ENCODE measurements at places on chromosomes 3 and 15. TPM values are rescaled to one million over a fixed set of nuclear protein-coding genes. Genes with fewer than 3 reads are reported as not detected.

Gene ANKDD1A
- total RNA-seq = 5.6 TPM

Gene CDHR4
- not detected for total RNA-seq

- no peak overlapping the region for H3K4me3 ChIP-seq
- peak overlapping the region; percentile 53 for H3K27ac ChIP-seq
- H3K27me3 ChIP-seq = no peaks in the 10 kb centered on the region
- peaks cover 65% of the 10 kb centered on the region for H3K4me1 ChIP-seq
Observed at GRCh38 chr3:159787178-159787574, 201.5 kb upstream of the IL12A start.

DNA sequence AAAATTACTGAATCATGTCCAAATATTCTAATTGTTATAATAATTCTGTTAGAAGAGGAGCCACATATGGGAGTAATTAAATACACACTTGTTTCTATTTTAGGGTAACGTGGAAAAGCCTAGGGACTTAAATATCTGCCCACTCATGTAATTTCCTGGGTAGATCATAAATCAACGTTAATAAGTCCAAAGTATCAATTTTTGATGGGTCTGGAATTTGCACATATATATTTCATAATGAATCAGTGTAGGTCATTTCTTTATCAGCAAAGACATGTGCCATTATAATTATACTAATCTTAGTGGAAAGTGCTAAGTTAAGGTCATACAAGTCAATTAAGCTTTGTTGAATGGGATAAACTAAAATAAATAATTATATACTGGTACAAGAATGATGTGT, 346.2 kb downstream of the ZBBX start:
- H3K27ac ChIP-seq = no peak overlapping the region
- DNase-seq = no peak
- H3K4me1 ChIP-seq = no peaks in the 10 kb centered on the region

DNA sequence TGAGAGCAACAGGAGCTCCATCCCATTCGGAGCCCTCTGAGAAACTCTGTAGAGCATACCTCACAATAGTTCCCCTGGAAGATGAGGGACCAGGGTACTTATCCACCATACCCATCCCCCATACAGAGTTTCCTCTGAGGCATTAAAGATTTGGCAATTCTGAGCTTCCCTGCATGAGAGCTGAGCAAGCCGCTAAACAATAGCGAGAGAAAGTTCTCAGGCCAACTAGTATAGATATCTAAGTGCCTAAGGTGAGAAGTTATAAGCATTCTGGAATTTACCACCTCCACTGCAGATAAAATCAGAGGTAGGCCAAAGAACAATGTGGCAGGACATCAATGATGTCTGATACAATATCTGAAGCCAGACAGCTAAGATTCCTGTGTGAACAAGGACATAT, 129.1 kb upstream of the MBNL1 start:
- H3K27ac ChIP-seq = no peak overlapping the region
- DNase-seq = no peak
- H3K4me1 ChIP-seq = no peaks in the 10 kb centered on the region
- H3K36me3 ChIP-seq = no peaks in the 10 kb centered on the region

DNA sequence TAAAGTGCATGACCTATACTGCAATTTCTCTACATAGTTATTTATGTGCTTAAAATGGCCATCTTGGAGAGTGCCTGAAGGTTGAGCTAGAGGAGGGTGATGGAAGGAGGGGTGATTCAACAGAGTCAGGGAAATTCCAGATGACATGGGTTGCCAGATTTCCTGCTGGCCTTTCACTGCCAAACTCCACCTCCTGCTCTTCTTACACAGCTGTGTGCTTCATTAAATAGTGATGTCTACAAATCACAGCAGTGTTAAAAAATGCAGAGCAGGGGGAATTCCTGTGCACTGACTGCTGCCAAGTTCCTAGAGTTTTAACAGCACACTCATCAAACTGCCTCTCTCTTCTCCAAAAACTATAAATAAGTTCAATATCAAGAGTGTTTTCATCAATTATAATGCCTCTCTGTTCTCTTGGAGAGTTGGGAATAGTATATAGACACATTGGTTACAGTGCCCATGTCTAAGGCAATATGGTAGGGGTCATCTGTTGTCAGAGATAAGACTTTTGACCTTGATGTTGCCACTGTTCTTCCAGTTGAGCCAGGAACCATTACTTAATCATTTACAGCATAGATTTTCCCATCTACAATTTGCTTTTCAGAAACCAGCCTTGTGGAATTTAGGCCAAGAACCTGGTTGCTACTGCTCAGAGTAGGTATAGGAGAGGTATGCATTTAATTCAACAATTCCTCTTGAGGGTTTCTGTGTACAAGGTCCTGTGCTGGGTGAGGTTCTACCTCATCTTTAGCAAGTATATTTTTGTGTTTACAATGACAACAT, 79.6 kb downstream of the TP63 start:
- H3K4me1 ChIP-seq = no peaks in the 10 kb centered on the region
- no peak overlapping the region for H3K27ac ChIP-seq

Data from SJCRH30 (cell line).